ENCODE measurements at places on chromosomes 3 and 15.

- no peak for DNase-seq
Measured at GRCh38 chr3:24287755-24288450, 206.7 kb downstream of the THRB start.

- DNase-seq, result no peak
Measured at GRCh38 chr15:74619916-74620635, 4.4 kb downstream of the CLK3 start.

GRCh38 chr3:71780430-71780829, 4.5 kb downstream of the PROK2 start:
- DNase-seq, result no peak

DNA sequence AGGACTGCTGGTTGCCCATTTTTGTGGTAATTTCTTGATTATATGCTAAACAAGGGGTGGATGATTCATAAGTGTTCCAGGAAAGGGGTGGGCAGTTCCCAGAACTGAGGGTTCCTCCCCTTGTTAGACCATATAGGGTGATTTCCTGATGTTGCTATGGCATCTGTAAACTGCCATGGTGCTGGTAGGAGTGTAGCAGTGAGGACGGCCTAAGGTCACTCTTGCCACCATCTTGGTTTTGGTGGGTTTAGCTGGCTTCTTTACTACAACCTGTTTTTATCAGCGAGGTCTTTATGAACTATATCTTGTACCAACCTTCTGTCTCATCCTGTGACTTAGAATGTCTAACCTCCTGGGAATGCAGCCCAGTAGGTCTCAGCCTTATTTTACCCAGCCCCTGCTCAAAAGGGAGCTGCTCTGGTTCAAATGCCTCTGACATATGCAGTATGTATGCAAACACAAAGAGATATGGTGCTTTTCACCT, 46.2 kb downstream of the C3orf38 start:
- no peak for DNase-seq

DNA sequence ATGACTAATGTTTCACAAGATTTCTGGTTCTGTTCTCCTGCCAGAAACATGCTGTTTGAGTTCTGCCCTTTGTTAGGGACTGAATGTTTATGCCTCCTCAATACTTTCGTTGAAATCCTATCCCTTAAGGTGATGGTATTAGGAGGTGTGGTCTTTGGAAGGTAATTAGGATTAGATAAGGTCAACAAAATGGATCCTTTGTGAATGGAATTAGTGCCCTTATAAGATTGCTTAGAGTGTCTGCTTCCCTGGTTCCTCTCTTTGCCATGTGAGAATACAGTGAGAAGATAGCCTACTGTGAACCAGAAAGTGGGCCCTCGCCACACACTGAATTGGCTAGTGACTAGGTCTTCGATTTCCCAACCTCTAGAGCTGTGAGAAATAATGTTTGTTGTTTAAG, 621.4 kb upstream of the ALCAM start:
- no peak for DNase-seq

- DNase-seq, result no peak
Measured at GRCh38 chr15:28901587-28901980, 15.8 kb downstream of the APBA2 start.

DNA sequence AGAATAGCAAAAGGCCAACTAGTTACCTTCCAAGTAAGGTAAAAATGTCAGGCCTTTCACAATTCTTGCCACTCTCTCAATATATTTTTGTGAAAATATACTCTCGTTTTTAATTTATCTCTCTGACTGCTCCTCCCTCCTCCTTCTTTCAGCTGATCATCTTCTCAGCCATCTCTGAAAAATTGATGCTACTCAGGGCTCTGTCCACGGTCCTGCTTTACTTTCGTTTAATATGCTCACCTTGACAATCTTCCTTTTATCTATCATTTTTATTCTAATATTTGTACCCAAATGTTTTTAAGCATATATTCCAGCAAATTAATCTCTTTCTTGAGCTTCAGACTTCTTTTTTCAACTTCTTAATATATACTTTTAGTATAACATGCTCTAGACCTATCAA, 1362.1 kb downstream of the ROBO1 start:
- no peak for DNase-seq

- no peak for DNase-seq
Measured at GRCh38 chr3:46566040-46566641, at the start of gene LRRC2. TSS of gene LRRC2 (minus strand) at chr3:46566302. CDS start at chr3:46551591, 14,711 bp downstream.

DNA sequence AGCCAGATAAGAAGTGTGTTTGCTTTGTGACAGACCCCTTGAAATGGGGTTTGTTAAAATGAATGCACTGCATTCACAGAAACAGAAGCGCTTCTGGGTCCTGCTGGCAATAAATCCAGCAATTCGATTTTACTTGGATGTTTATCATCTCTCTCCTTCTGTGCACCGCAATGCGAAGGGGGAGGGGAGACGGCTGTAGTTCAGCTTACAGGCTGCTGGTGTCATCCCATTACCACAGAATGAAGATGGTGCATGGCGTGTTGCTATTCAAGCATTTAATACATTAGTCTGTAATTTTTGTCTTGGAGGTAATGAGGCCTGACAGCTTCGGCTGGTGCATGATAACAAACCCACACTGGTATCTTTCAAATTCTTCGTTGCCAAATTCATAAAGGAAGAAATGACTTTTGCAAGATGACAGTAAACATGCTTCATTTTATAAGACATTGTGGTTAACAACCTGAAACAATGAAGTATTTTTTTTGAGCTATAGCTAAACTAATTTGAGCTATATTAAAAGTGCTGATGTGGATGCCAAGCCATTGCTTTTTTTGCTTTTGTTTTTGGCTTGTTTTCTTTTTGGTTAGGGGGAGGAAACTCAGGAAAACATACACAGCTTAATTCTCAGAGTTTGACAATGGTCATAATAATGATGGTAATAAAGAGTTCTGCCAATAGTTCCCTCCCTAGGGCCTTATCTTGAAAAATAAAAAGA, 418.3 kb downstream of the OTOL1 start:
- DNase-seq, result no peak

GRCh38 chr15:100919481-100920405, 586 bp downstream of the LRRK1 start:
- no peak for DNase-seq

DNA sequence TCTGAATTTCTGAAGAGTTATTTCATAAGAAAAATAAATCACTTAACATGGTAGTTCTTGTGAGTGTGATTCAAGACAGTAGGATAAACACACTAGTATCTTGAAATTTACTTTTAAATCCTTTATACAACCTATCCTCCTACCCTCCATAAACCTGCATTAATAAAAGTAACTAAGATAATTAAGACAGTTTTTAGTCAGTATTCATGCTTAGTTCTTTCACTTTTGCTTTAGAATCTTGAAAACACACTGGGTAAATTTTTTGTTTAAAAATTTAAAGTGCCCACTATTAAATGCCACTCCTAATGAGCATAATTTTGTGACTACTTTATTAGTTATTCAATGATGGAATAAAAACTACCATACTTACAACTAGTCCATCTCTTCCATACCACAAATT, 28.8 kb downstream of the GOLIM4 start:
- no peak for DNase-seq

DNA sequence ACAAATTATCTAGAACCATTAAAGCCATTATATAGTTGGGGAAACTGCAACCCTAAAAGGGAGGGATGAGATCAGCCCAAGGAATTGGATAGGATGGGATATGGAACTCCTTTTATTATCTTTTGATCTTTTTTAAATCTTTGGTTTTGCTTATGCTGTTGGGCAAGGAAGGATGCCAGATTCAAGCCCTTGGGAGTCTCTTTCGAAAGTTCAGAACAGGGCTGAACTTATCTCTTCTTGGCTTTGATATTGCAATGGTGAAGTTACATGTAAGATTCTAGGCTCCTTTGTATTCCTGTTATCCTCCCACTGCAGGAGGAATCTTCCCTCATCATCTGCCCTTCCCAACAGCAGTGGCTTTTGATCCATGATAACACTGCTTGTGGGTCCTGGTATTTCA, 10.0 kb upstream of the SLC22A13 start:
- DNase-seq, result no peak

- DNase-seq, result no peak
Measured at GRCh38 chr15:44666210-44667038, 3.0 kb upstream of the SPG11 start.

DNA sequence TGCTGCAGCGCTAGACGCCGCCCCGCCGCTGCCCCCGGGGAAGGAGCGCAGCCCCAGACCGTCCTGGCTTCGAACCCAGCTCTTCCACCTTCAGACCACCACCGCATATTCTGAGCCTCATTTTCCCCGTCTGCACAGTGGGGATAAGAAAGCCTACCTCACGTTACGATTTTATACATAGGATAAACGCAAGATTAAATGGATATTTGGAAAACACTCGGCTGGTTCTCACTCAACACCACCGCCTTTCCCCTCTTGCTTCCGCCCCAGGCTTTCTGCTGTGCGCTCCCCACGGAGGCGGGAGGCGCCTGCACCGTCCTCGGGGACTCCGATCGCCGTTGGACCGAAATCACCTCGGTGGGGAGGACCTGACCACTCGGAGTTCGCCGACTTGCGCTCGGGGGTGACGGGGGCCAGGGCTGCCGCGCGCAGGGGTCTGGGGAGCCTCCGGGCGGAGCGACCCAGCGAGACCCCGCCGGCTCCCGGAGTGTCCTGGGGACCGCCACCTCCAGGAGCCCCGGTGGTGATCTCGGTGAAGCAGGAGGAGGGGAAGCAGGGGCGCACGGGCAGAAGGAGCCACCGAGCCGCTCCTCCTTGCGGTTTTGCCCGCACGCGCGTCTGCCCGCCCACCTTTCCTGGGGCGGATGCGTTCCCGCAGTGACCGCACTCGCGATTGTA, 4.0 kb downstream of the FBXL22 start:
- peak; percentile 25 for DNase-seq

DNA sequence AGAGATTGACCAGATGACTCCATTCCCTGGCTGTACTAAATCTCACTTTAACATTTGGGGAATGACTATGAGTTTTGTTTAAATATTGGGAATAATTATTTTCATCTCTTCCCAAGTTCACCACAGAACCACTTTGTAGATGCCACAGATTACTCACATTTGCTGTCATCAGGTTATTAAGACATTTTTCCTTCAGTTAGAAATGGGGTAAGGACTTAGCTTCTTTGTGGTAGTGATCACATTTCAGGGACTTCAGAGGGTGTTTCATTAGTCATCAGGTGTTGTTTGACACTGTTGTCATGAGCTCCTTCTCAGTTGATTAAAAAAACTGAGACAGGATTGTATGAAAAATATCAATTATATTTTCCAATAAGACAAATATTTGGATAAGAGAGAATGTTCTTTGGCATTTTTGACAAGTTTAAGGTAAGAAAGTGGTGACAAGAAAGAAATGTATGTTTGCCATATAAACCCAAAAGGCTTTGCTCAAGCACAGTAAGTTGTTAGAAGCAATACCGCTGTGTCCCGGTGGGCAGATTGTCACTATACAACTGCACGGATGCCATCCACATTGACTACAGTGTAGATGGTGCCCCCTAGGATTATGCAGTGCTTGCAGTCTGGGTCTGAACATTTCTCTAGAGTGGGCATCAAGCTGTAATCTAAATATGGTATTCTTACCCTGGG, 22.3 kb downstream of the FBXL2 start:
- no peak for DNase-seq

DNA sequence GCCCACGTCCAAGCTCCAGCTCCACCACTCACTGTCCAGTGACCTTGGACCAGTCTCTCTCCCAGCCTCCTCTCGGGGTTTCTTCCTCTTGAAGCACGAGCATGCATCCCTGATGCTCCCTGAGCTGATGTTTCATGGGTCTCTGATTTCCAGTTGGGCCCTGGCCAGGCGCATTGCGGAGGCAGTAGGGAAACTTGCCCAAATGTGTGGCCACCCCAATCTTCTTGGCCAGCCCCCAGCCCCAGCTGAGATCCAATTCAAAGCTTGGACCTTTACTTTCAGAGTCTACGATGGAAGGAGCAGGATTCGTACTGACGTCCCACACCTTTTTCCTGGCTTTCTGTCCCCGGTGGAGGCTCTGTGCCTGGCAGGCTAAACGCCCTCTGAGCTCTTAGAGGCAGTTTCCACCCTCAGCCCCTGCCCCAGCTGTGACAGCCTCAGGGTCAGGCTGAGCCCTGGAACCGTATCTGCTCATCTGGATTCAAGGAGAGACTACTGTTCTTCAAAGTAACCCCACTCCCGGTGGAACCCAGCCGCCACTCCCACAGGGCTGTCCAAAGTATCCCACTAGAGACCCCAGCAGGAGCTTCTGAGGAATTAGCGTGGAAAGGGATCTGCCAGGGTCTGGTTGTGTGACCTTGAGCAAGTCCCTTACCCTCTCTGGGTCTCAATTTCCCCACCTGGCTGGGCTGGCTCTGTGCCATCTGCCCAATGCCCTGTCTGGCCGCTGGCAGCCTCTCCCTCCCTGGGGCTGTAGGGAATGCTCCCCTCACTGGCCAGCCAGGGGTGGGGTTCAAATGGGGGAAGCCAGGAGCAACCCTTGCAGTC, 37.4 kb downstream of the CPN2 start:
- no peak for DNase-seq

DNA sequence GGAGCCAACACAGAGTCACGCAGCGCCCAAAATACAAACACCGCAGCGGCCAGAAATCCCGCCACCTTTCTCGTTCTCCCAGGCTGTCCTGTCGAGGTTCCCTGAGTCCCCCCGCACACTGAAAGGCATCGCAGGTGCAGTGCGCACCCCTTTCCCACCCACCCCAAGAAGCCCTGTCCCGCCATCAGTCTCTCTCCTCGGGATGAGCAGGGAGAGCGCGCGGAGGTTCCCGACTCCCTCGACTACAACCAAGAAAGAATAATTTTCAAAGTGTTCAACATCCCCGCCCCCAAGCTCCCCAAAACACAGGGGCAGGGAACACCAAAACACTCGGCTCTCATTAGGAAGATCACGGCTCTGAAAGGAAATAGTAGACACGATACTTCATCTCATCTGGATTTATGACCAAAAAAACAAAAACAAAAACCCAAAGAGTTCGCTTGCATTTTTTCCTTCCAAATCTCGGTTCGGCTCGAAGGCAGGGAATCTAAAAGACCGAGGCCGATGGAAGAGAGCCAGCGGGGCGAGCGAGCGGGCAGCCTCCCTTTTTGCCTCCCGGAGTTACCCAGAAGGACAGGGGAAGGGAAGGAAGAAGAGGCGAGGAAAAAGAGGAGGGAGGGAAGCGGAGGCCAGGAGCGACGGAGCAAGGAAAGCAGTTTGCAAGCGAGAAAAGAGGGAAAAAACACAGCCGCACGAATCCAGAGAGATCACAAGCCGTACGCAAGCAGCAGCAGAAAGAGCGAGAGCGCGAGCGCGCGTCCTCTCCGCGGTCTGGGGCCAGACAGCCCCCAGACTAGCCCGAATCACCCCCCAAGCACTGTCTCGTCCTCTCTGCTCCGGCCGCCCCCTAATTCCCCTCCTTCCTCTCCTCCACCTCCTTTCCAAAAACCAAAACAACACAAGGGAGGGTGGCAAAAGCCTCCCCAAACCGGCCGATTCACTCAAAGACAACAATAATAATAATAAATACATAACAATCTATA, 808 bp downstream of the BCL6 start:
- DNase-seq, result peak; percentile 32

DNA sequence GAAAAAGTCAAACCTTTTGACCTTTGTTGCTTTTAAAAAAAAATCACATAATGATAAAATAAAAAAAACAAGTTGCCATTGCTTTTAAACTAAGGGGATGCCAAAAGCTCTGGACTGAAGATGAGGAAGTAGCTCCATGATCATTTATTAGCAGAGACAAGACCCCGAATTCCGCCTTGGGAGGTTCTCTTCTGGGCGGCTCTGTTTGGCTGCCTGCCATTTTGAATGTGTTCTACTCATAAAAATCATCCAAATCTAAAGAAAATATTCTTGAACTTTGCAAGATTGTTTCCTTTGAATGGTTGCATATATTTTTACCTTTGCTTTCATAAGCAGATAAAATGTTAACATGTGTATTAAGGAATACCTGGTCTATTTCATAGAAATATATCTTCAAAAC, 63.8 kb downstream of the NCEH1 start:
- DNase-seq, result no peak

GRCh38 chr15:71792521-71792920, 17.8 kb upstream of the NR2E3 start:
- DNase-seq, result no peak

All from T-helper 2 cell (primary cell).